Fibroblast of skin of left biceps (primary cell): ENCODE measurements at places on chromosomes 5 and 9.
A peak's percentile ranks its signal among the peaks of the same experiment; 100 is the strongest.

DNA sequence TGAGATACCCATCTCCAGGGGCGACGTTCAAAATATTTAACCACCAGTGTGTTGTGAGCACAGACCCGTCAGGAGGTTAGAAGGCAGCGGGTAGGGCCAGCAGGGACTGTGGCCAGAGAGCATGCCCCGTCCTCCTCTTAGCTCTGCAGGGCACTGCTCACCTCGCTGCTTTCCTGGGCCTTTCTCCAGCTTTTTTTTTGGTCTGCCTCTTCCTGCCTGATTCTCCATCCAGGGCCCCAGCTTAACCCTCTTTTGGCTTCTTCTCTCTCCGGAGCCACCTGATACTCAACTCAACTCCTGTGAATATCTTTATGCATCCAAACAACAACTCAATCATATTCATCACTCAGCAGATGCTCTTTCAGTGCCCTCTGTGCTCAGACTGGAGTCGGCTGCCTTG lies 44.0 kb downstream of the TMOD1 start:
- DNase-seq, result no peak

GRCh38 chr5:7869474-7870136 lies 657 bp downstream of the MTRR start:
- DNase-seq, result no peak

DNA sequence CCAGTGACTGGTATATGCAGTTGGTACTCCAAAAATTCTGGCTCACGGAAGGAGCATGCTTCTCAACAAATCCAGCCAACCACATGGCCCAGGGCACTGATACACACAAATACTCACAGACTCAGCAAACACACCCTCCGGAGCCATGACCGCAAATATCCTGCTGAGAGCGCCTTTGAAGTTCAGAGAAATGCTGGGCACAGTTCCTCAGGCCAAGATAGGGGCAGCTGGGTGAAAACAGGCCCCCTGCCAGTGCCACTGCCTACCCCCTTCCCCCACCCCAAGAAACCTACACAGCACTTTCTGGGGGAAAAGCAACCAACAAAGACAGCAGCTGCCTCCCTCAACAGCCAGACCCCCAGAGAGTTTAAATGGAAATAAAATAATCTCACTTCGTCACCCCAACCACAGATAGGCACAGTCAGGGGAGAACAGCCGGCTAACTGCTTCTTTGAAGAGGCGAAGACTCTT lies 120.0 kb downstream of the C5orf15 start:
- no peak for DNase-seq

DNA sequence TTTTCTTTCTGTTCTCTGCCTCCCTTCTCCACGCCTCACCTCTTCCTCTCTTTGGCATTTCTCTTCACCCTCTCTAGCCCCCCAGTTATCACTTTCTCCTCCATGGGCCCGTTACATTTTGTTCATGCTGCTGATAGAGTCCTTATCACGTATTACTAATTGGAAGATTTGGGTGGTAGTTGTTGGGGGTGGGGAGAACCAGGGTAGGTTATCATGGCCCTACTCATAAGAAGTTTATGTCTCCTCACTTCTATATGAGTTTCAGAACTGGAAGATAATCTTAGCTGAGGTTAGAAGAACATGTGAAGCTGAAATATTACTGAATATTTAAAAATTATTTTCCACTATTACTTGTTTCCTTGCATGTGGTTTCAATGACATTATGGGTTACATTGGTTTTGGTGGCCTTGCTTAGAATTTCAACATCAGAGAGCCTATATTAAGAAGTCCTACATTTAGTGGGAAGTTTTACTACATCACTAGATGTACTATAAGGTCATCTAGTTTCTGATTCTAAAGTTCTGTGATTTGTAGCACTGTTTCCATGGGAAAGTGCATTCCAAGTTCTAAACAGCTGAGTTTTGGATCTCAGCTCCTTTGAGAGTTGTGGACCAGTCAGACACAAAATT lies 36.8 kb downstream of the PIP5K1B start:
- DNase-seq, result no peak

- no peak for DNase-seq
Measured at GRCh38 chr9:107175041-107175440, 108.0 kb upstream of the RAD23B start.

DNA sequence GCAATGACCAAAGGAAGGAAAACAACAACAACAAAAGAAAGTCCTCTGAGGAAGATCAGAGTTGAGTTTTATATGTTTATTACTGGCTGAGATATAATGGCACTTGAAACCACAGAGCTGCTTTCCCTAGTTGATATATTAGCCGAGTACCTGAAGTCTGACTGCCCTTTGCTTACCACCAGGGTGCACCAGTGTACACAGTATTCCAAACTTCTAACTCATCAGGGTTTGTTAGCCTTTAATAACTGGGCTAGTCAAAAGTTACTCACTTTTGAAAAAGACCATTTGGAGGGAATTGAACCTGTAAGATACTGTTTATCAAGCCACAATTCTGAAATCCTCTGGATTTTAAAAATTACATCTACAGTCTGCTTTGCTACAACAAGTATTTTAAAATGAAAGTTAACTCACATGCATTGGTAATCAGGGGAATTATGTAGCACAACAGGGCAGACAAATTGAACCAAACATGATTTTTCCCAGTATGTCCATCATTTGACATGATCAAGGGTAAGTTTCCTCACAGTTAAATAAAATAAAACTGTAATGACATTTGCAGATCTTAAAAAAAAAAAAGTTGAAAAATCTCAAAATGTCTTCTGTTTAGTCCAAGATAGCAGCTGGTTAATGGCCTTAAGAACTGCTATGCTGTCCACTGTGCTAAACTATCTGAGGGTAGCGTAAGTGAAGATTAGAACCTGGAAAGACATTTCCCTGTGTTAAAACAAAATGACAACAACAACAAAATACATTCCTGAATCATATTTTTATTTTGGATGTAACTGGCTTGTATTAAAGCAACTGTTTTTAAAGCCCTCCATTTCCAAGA lies 57.3 kb upstream of the C6 start:
- peak; percentile 6 for DNase-seq

GRCh38 chr5:76457674-76458485 lies 54.8 kb downstream of the IQGAP2 start:
- DNase-seq, result no peak

- DNase-seq, result peak; percentile 80
Measured at GRCh38 chr9:124632077-124632621, 125.0 kb upstream of the NR5A1 start.

DNA sequence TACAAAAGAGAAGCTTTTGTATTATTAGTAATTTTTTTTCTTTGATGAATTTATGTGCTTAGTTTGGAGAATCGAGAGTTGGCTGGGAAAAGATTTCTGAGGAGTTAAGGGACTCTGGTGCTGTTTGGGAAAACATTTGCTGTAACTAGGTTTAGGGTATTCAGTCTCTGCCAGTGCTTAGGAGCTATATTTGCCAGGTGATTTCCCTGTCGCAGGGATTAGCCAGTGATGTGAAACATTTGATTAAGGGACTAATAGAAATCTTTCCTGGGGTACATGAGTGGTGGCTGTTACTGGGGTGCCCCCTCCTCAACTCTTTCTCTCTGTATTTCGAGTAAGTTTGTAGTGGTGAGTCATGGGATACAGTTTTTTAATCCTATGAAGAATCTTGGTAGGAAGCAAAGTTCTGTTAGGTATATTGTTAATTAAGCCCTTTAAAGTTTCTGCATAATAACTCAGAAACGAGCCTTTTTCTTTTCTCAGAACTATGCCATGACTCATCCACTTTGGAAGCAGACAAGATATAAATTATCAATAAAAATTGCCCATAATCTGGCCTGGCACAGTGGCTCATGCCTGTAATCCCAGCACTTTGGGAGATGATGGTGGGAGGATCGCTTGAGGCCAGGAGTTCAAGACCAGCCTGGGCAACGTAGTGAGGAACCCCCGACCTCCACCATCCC lies 18.6 kb downstream of the RGMB start:
- no peak for DNase-seq
